ENCODE measurements at places on chromosomes 2 and 18. TPM values are rescaled to one million over a fixed set of nuclear protein-coding genes. Genes with fewer than 3 reads are reported as not detected.

The TUBA4B gene
- not detected for total RNA-seq

The CAPN13 gene
- not detected for total RNA-seq

The RFX8 gene
- total RNA-seq, result 0.68 TPM

- H3K4me3 ChIP-seq, result no peak overlapping the region
- no peaks in the 10 kb centered on the region for H3K4me1 ChIP-seq
- DNase-seq, result no peak
- no peak overlapping the region for H3K27ac ChIP-seq
These were observed 91.3 kb downstream of the SPRED2 start for GRCh38 chr2:65340898-65341681.

DNA sequence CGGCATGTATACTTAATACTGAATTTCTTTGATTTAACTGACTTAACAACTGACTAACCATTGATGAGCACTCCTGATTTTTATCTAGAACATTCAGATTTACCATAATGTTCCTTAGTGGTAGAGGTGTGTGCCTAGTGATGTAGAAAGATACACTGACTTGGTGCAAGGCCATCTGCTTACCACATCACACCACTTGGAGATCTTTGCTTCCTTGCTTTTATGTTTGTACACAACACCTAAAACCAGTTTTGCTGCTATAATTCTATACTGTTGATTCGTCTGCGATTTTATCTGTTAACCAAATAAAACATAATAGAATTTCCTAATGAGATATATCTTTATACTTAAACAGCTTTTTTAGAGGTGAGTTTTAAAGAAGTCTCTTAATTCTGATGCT lies 3.9 kb upstream of the FARP2 start:
- DNase-seq, result no peak
- peaks cover 57% of the 10 kb centered on the region for H3K36me3 ChIP-seq
- peaks cover 12% of the 10 kb centered on the region for H3K4me1 ChIP-seq
- H3K4me3 ChIP-seq, result no peak overlapping the region
- no peak overlapping the region for H3K27ac ChIP-seq

The APOB gene
- total RNA-seq, result not detected

DNA sequence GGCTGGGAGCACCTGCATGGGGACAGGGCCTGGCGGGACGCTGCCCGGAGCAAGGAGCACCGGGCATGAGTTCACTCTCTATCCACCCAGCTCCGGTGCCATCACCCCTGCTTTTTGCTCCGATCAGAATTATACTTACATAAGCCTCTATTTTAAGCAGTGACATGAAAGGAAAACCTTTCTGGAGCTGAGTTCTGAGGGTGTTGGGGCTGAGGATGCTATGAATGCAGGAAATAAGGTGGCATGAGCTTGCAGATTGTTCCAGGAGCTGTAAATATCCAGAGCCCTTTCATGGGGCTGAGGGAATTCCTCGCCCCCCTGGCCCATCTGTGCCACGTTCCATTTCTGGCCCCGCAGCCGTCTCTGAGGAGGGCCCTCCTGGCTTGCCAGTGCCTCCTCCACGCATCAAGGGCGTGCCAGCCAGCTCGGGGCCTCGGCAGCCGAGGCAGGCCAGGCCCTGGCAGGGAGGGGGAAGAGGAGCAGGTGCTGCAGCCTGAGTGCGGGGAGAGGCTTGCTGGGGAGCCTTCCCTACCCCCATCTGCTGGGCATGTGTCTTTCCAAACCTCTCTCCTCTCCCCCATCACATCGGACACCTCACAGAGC lies 91.7 kb upstream of the MCFD2 start:
- peaks cover 45% of the 10 kb centered on the region for H3K36me3 ChIP-seq
- no peaks in the 10 kb centered on the region for H3K27me3 ChIP-seq
- H3K4me3 ChIP-seq, result no peak overlapping the region
- H3K27ac ChIP-seq, result no peak overlapping the region
- no peak for DNase-seq

GRCh38 chr2:226317970-226318369 lies 481.6 kb downstream of the IRS1 start:
- no peaks in the 10 kb centered on the region for H3K4me1 ChIP-seq
- H3K27ac ChIP-seq, result no peak overlapping the region
- H3K36me3 ChIP-seq, result no peaks in the 10 kb centered on the region
- H3K4me3 ChIP-seq, result no peak overlapping the region
- H3K27me3 ChIP-seq, result no peaks in the 10 kb centered on the region

DNA sequence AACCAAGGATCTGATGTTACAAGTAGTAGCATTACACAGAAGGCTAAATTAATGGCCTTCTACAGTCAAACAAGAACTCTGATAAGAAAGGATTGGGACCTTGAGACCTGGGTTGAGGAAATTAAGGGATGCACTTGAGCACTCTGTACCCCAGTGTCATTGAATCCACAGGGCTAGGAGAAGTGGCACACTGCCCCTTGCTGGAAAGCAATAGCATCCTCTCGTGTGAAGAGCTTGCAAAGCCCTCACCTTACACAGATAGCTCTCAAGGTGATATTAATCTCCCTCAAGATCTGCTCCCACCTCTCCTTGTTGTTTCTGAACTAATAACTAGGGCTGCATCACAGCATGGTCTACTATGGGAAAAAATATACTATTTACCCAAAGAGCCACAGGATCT lies 26.5 kb upstream of the CHST9 start:
- no peaks in the 10 kb centered on the region for H3K36me3 ChIP-seq
- H3K4me3 ChIP-seq, result no peak overlapping the region
- no peak overlapping the region for H3K27ac ChIP-seq
- no peaks in the 10 kb centered on the region for H3K4me1 ChIP-seq

The MAP3K19 gene
- total RNA-seq, result not detected

DNA sequence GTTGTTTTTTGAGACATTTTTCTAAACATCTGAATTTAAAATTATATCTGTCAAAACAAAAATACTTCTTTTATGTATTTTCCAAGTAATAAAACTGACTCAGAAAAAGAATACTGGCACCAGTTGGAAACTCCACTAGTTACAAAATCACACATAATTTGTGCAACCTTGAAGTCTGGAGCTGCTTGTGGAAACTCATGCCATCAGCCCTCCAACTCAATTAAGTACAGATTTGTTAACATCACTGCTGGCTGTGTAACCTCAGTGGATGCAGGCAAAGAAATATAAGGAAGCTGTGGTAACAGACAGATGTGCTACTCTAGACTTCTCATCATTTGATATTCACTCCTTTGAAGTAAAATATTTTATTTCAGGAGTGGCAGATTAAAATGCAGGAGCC lies 30.0 kb upstream of the RAPH1 start:
- H3K36me3 ChIP-seq, result no peaks in the 10 kb centered on the region
- no peaks in the 10 kb centered on the region for H3K4me1 ChIP-seq
- no peak for DNase-seq
- no peaks in the 10 kb centered on the region for H3K27me3 ChIP-seq
- no peak overlapping the region for H3K4me3 ChIP-seq

The ALK gene
- total RNA-seq, result not detected

The IAH1 gene
- total RNA-seq, result 45.4 TPM

DNA sequence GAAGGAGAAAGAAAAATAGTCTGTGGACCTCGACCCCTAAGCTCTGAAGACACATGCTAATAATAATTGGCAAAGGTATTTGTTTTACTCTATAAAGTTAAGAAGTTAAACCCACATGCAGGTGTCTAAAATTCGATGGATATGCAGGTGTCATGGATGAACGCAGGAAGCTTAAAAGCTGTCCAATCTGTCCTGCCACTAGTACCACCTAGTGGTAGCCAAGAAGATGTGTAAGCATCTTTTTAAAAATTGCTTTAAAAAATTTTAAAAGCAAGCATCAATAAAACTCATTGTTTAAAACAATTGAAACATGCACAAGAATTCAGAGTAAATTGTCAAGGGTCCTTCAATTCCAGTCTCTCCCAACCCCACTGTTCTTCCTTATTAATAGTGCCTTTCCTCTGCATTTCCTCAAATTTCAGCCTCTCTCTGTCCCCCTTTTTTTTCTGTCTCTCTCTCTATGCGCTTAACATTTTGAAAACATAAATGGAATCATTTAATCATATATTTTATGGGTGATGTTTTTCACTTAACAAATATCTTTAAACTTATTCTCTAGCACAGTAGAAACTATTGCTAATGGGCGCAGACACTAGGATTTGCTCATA lies 30.6 kb upstream of the PPP3R1 start:
- no peak overlapping the region for H3K27ac ChIP-seq
- DNase-seq, result no peak
- H3K4me3 ChIP-seq, result no peak overlapping the region
- no peaks in the 10 kb centered on the region for H3K27me3 ChIP-seq
- no peaks in the 10 kb centered on the region for H3K4me1 ChIP-seq
- no peaks in the 10 kb centered on the region for H3K36me3 ChIP-seq

GRCh38 chr2:70255637-70256314 lies 2.2 kb upstream of the PCYOX1 start:
- no peaks in the 10 kb centered on the region for H3K27me3 ChIP-seq
- peaks cover 3% of the 10 kb centered on the region for H3K36me3 ChIP-seq
- H3K4me1 ChIP-seq, result peaks cover 13% of the 10 kb centered on the region
- no peak overlapping the region for H3K27ac ChIP-seq

All from natural killer cell (primary cell).